Posterior cingulate gyrus (tissue), 11 donors: ENCODE measurements at places on chromosomes 16 and 17.

- peak; percentile 57 for DNase-seq
Measured at GRCh38 chr17:46865100-46865499, 13.7 kb downstream of the WNT9B start.

DNA sequence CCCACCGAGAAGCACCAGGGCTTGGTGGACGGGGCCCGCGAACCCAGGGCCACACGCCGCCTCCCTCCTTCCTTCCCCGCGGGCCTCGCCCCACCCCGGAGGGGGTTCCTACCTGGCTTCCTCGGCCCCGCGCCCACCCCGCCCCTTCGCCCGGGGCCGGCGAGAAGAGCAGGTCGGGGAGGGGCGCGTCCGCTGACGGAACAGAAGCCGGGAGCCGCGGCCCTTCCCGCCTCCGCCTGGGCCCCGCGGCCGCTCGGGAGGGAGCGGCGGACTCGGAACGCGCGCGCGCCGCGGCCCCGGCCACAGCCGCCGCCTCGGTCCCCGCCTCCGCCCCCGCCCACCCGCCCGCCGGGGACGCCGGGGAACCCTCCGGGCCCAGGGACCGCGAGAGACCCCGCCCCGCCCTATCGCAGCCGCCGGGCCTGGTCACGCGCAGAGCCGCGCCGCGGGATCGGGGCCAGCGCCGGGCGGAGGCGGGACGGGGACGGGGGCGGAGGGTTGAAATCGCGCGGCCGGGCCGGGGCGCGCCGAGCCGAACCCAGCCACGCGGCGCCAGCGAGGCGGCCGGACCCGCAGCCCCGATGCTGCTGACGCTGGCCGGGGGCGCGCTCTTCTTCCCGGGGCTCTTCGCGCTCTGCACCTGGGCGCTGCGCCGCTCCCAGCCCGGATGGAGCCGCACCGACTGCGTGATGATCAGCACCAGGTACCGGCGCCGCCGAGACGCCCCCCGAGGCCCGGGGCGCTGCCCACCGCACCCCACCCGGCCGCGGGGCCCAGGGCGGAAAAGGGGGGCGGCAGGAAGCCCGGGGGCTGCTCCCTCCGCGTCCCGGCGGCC, at the start of gene TLCD3A:
TLCD3A (plus strand) TSS at position 530 of the 835 bp plus-strand sequence; CDS start at position 582, 52 bp downstream.
- DNase-seq, result peak; percentile 92

DNA sequence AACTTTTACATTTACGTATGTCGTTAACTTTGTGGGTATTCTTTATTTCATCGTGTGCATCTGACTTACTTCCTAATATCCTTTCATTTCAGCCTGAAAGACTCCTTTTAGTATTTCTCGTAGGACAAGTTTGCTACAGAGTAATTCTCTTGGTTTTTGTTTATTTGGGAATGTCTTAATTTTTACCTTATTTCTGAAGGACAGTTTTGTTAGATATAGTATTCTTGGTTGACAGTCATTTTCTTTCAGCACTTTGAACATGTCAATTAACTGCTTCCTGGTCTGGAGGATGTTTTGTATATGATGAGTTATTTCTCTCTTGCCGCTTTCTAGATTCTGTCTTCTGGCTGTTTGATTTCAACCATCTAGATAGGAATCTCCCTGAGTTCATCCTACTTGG, 109.2 kb upstream of the NACA2 start:
- DNase-seq, result no peak

GRCh38 chr17:73347351-73347750, 35.5 kb upstream of the CDC42EP4 start:
- DNase-seq, result peak; percentile 37

DNA sequence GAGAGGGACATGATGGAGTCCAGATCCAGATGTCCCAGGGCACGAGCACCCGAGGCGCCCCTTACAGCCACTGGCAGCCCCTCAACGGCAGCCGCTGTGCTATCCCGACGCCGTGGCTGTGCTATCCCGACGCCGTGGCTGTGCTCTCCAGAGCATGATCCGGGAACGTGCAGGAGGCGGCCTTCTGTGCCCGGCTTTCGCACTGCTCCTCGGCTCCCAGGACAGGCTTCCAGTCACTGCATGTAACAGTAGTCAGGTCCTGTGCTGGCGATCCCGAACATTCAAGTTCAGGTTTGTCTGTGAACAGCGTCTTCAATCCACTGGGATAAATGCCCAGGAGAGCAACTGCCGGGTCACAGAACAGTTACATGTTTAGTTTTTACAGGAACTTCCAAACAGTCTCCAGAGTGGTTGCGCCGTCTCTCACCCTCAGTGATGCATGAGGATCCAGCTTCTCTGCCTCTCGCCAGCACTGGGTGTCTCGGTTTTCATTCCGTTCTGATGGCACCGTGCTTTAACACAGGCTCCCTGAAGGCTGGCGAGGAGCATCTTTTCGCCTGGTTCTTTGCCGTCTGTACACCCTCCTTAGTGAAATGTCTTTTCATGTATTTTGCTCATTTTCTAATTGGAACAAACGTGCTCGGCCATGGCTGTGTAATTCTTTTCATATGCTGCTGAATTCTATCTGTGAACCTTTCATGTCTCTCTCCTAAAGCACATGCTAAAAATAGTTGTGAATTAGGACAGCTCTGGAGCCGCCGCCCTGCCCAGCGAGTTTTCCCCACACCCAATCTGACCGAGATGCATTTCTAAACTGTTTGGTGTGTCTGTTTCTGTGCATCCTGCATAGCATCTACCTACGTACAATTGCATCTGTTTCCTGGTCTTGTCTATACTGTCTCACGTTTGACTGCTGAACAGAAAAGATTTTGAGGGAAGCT, 72.6 kb upstream of the METRNL start:
- no peak for DNase-seq

DNA sequence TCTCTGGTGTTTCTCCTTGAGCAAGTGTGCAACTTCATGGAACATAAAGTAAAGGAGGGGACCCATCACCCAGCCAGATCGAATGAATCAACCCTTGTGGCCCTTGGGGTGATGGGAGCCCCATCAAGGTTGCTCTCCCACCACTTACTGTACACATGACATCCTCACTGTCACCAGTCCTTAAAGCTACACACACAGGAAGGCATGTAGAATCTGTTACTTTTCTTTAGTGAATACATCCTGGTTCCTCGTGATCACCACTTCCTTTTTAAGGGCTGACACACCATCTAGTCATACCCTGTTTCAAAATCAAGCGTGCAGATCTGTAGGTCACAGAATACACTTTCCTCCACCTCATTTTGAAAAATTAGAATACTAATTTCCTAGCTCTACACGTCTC, 22.6 kb upstream of the MPHOSPH6 start:
- DNase-seq, result no peak
